ENCODE measurements at places on chromosomes 13 and 19.

GRCh38 chr19:44846455-44847143 lies 502 bp downstream of the NECTIN2 start:
- no peak for DNase-seq

GRCh38 chr13:32811297-32811800 lies 204.9 kb upstream of the KL start:
- DNase-seq: no peak

- no peak for DNase-seq
Observed at GRCh38 chr19:5536337-5536894, 31.3 kb downstream of the TINCR start.

DNA sequence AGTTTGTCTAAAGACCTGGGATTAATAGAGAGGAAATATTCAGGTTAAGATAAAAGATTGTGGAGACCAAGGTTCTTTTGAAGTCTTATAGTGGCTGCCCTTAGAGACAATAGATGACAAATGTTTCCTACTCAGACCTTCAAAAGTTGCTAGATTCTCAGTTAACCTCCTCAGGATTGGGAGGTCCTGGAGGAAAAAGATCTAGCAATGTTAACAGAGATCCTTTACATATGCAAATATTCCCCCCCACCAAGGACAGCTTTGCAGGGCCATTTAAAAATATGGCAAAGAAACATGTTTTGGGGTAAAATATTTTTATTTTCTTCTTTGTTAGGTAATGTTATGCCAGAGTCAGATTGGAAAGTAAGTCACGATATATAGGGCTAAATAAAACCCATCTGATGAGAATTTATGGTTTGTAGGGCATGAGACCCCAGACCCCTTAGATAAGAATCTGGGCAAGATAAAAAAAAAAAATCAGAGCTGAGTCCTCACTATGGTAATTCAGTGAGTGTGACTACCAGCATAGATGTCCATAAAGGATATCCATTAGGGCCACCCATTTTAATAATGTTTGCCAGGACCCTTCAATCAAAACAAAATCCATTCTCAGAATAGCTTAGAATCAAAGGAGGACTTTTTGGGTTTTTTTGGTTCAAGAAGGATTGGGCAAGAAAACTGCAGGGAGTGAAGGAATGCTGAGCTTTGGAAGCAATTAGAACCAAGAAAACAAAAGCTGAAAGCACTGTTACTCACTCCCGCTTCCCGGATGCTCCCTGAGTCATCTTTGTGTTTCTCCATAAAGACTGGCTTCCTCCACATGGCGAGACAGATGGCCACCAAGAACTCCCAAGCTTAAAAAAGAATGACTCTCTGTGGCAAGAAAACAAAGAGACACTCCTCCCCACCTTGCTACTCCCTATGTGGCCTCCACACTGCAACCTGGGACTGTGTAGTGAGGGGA lies 28.2 kb downstream of the VSTM1 start:
- DNase-seq: no peak
